Activated naive CD4-positive, alpha-beta T cell treated with Interleukin-2 at 50 U/mL for 16 hours (primary cell): ENCODE measurements at places on chromosomes 16 and 17.
A peak's percentile ranks its signal among the peaks of the same experiment; 100 is the strongest.

DNA sequence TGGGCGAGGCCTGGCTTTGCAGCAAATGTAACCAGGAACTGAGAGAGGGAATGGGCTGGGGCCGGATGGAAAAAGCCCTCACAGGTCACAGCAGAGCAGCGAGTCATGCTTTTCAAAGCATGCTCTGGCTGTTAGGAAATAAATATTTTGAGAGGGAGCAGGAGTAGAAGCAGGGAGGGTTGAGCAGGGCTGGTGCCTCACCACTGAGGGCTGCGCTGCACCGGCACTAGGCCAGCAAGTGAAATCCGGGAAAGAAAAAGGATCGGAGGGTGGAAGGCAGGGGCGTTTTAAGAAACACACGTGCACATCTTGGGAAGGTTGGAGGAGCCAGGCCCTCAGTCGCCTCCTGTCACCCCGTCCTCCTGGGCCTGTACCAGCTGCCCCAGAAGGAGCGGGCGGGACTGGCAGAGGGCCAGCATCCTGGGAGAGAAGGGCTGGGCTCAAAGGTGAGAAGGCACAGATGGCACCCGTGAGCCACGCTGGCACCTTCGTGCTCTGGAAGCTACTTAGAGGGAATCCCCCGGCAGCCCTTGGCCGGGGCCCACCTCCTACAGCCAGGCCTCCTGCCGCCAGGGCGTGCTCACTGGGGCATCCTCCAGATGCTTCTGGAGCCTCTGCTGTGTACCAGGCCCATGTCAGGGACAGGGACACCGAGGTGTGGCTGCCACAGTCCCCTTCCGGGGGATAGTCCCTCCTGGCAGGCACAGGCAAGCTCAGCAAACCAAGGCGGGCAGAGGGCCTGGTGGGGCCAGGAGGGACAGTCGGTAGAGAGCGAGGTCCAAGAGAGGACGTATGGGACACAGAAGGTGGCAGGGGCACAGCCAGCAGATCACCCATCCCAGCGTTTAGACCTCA lies 71.5 kb upstream of the PLCG2 start:
- DNase-seq = no peak

- peak; percentile 79 for DNase-seq
Measured at GRCh38 chr17:80254396-80255251, 6.0 kb upstream of the RNF213 start.

- no peak for DNase-seq
Measured at GRCh38 chr17:63842173-63842539, 329 bp downstream of the SMARCD2 start.

- peak; percentile 91 for DNase-seq
Measured at GRCh38 chr17:29568331-29569244, at the start of gene TP53I13. TSS of gene TP53I13 (plus strand) at chr17:29568701. CDS start at chr17:29568759, 58 bp downstream.

DNA sequence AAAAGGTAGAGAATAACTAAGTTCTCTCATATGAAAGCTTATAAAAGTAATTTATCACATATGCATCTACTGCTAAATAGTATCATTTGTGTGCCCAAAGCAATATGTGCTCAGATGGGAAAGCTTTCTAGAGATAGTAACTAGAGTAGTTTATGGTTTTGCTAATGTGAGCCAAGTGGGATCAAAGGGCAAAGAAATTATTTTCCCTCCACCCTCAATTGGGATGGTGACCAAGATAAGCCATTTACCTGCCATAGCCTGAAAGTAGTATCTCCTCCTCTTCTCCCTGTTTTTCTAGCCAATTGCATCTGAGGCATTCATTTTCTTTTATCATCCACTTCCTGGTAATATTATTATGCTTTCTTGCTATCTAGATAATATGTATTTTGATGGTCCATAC lies 41.9 kb upstream of the KCNJ16 start:
- no peak for DNase-seq

DNA sequence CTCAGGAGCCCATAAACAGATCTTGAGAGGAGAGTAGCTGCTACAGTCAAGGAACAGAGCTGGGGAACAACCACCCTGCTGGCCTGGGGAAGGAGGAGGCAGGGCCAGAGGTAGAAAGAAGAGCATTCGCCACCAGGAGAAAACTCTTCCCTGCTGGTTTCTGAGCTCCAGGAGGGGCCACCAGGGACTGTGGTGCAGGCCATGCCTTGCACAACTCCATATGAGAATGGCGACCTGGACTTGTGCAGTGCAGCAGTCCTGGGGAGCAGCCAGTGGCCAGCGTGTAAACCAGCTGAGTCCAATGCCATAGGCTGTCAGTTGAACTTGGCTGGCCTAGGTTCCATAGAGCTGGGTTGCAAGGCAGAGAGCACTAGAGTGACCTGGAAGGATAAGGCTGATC lies 11.6 kb downstream of the SLC13A2 start:
- no peak for DNase-seq

DNA sequence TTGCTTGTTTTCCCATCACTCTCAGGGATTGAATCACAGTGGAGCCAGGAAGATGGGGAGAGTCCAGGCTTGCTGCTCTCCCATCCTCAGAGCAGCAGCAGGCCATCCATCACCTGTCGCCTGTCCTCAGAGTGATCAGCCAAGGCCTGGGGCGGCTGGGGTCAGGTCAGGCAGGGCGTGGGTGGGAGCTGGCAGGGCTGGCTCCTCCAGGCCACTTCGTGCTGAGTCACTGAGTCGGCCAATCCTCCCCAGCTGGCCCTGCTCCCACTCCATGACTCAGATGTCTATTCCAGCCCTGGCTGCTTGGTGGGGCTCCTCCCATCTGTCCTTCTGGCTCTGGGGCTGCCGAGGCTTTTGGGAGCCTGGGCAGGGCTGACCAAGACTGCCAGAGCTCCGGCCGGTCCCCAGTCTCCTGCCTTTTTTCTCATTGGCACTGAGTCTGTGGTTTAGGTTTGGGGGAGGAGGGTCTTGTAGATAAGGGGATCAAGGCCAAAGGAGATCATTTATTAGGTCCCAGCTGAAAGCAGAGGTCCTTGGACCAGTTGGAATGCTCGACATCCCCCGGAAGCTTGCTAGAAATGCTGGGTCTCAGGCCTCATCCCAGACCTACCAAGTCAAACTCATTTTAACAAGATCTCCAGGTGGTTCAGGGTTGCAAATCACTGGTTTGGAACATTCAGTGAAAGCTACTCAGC lies 72.7 kb downstream of the ABCC1 start:
- no peak for DNase-seq

- DNase-seq = peak; percentile 63
Measured at GRCh38 chr16:84603140-84603816, 14.6 kb downstream of the COTL1 start.

DNA sequence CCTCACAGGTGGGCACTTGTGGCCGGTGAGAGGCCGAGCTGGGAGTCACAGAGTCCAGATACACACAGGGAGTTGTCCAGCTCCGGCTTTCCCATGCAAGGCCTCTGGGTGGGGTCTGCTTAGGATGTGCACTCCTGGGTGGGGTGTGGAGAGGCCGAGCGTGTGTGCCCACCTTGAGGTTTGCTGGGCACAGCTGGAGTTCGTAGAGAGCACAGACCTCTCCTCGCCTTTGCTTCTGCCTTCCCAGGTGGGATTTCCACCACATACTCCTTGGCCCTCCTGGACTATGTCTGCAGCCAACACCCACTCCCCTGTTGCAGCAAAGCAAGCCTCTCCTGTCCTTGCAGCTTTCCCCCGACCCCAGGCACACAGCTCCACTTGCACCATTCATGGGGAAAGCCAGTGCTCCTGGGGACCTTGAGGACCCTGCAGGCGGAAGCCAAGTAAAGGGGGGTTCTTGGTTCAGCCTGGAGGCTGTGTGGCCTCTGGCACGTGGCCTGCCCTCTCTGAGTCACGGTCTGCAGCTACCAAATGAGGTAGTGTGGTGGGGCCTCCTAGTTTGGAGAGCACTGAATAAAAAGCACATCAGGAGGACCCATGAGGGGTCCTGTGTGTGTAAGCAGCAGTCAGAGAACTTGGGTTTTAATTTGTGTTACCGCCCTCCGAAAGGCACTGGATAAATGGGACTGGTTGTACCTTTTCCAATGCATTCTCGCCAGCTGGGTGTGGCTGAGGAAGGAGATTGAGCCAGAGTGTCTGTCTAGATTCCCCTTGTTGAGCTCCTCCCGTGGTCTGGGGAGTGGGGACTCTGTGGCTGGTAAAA lies 31.5 kb downstream of the MPRIP start:
- DNase-seq = no peak

DNA sequence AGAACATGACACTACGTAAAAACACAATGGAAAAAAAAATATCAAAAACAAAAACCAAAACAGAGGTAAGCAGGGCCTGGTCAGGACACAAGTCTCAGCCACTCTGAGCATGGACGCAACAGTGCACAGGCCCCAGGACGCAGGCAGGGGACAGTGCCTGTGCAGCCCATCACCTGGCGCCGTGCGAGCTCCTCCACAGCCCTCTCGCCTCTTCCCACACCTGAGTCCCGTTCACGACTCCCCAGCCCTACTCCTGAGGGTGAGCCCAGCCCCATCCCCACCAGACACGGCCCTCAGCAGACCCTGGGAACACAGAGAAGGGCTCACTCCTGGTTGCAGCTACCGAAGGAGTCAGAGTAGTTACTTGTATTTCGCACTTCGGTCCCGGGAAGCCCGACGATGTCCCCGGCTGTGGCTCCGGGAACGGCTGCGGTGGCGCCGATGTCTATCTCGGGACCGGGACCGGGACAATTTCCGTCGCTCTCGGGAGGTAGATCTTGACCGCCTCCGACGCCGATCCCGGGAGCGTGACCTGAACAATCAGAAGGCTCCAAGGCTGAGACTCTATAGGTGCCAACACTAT lies 9.4 kb downstream of the HBQ1 start:
- no peak for DNase-seq

- DNase-seq = no peak
Measured at GRCh38 chr17:46001390-46002310, 2.6 kb downstream of the STH start.

DNA sequence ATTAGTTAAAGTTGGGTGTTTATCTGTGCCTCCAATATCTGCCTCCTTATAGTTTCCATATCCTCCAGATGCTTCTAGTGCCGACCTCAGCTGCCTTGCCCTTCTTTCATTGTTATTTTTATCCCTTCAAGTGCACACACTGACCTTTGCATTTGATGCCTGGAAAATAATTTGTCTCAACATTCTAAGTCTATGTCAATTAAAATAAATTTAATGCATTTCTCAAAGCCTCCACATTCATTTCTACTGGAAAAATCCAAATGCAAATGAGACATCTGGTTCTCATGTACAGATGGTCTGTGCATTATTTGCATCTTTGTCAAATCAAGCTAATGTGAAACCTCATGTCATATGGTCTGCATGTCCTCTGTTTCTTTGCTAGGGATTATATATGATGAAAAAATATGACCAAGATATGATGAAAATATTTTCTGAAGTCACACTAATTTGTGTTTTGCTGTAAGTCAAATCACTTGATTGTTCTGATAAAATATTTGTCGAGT lies 61.4 kb downstream of the TMEM100 start:
- no peak for DNase-seq

- DNase-seq = no peak
Measured at GRCh38 chr16:69188236-69188549, 1.2 kb downstream of the SNTB2 start.

DNA sequence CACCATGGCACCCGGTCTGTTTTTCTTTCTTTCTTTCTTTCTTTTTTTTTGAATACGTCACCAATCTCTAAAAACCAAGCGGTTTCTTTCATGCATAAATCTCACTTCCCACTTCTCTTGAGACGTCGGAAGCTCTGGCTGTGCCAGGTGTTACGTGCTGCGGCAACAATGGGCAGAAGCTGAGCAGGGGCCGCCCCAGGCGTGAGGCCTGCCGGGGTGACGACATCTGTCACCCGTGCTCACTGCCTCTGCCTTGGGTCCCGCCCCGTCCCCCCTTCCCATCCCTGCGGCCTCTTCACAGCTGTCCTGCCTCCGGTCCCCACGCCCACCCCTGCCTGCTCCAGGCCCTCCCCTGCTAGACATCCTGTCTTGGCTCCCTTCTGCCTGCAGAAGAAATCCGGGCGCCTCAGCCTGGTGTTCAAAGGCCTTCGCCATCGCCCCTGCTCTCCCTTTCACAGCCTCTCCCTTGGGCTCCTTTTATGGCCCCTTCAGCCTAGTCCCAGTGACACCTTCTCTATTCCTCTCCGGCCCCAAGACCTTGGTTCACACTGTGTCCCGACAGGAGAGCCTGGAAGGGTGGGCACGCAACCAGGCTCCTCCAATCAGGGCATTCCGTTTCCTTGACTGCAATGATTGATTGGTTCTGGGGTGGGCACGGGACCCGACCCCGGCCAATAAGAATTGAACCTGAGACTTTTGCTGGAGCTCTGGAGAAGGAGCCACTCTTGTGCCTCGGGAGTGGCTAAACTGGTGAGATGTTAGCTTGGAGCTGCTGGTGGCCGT lies 4.8 kb downstream of the P2RX1 start:
- DNase-seq = peak; percentile 63

GRCh38 chr17:73782641-73783381 lies 138.6 kb upstream of the SDK2 start:
- no peak for DNase-seq

DNA sequence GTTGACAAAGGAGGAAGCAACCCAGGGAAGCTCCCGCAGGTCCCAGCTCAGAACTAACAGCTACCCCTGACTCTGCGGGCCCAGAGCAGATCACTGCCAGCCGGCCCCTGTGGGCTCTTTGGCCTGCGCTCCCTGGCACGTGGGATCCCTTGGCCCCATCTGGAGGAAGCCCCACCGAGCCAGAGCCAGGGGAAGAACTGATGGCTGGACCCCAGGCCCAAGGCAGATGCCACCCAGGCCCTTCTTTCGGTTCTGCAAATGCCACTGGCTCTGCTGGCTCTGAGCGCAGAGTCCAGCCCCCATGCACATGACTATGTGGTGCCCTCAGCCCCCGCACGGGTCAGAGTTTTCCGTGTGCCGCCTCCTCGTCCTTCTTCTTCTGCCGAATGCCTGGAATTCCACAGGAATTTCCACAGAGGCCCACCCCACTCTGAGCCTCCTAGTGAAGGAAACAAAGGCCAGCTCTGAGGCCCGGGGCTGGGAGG lies 35.8 kb upstream of the SNN start:
- no peak for DNase-seq

DNA sequence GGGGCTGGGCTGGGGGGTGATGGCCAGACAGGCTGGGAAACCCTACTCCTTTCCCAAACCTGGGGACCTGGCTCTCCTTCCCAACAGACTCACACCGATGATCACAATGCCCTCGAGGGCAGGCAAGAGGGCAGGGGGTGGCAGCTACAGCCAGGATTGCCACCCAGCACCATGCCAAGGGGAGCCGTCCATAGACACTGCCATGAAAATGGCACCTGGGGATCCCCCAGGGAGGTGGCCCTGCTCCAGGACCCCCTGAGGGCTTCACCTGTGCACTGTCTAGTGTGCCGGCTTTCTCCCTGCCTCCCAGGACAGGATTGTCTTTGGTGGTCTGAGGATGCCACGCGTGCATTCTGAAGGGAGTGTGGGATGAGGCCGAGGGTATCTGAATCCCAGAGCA lies 24.6 kb downstream of the RPH3AL start:
- no peak for DNase-seq

DNA sequence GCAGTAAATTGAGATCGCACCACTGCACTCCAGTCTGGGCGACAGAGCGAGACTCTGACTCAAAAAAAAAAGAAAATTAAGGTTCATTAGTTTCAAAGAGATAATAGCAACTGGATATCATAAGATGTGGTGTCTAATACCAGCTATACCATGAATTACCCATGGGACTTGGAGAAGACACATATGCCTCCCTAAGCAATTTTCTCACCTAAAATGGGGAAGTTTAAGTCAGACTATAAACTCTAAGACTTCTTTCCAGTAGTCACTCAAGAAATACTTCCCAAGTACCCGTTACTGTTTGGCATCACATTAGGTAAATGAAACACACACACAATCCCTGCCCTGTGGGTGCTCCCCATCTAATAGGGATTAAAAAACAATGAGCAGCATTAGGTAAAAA lies 22.6 kb downstream of the SMURF2 start:
- no peak for DNase-seq
